Activated CD4-positive, alpha-beta T cell treated with anti-CD3 and anti-CD28 coated beads for 48 hours (primary cell): ENCODE measurements at places on chromosomes 3 and 15.

DNA sequence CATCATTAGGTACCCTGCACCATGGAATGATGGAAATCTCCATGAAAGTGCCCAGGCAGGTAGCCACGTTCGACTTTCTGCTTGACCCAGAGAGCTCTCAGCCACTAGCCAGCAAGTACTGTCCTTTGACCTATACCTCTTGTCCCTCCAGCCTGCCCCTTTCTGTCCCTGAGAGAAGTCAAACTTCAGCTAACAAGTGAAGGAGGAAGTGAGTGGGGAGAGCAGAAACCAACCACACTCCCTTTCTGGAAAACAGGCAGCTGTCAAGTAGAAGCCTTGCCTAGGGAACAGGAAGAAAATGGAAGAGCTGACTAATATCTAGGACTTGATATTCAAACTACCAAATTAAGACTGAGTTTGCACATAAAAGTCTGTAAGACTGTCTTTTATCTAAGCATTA, 30.3 kb upstream of the FSTL1 start:
- no peak for DNase-seq

- DNase-seq: no peak
These were observed 8.5 kb downstream of the PPCDC start for GRCh38 chr15:75031848-75032247.

- no peak for DNase-seq
These were observed 20.2 kb upstream of the SLC41A3 start for GRCh38 chr3:126104028-126104635.

DNA sequence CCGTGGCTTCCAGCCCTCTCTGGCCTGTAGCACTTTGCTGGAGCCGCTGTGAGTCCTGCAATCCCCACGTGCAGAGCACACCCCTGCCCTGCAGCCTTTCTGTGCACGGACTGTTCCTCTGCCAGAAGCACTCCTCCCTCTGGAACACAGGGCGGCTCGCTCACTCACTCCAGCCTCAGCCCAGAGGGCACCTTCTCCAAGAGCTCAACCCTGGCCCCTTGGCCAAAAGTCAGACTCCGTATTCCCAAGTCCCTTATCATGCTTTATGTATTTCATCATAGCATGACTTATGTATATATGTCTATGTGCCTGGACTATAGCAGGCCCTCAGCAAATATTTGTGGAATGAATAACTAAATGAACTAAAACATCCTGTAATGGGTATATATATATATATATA, 63.2 kb downstream of the ASB7 start:
- DNase-seq: no peak

DNA sequence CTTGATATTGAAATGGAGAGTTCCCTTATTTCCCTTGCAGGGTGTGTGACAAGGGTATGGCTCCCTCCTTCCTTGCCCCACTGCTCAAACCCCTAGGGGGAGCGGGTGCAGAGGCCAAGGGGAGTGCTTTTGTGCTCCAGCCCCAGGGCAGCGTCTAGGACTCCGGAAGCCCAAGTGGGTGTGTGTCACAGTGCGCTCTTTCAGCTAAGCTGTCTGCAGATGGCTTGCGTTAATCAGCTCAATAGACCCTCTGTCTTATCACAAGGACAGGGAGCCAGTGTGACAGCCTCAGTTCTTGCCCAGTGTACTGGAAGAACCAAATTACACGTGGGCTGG, 523.6 kb upstream of the LMCD1 start:
- DNase-seq: no peak

GRCh38 chr3:121362035-121362734, 183.6 kb downstream of the POLQ start:
- no peak for DNase-seq

GRCh38 chr3:62982795-62983455, 107.7 kb upstream of the CADPS start:
- DNase-seq: no peak

GRCh38 chr3:116413319-116413718, 32.0 kb downstream of the LSAMP start:
- DNase-seq: no peak
